ENCODE measurements at places on chromosomes 1 and 21.

DNA sequence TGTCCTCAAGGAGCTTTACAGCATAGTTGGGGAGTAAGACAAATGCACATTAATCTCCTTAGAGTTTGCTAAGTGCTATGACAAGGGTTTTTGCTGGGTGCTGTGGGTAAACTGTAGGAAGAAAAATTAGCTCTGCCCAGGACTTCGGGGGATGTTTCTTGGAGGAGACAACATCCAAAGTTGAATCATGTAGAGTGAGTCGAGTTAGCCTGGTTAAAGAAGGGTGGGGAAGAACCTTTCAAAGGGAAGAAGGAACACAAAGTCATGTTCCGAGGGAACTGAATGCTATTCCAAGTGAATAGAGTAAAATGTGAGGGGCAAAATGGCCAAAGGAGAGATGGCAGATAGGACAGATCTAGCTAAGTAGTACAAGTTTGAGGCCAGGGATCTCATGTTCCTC, 17.1 kb downstream of the SPRTN start:
- DNase-seq, result no peak

DNA sequence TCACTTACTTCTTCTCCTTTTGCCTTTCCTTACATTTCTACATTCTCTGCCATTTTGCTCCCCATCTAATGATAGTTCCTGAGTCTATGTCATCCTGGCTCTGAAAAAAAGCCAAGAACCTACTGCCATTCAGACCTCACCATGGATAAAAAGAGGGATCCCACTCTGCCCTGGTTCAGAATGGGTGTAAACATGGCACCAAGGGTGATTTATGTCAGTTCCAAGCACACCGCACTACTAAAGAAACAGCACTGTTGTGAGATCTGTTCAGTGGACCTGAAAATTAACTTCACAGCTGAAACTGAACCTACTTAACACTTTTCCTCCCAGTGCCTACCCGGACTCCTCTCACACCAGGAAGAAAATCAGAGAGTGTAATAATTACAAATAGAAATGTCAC, 72.3 kb upstream of the NTPCR start:
- no peak for DNase-seq

DNA sequence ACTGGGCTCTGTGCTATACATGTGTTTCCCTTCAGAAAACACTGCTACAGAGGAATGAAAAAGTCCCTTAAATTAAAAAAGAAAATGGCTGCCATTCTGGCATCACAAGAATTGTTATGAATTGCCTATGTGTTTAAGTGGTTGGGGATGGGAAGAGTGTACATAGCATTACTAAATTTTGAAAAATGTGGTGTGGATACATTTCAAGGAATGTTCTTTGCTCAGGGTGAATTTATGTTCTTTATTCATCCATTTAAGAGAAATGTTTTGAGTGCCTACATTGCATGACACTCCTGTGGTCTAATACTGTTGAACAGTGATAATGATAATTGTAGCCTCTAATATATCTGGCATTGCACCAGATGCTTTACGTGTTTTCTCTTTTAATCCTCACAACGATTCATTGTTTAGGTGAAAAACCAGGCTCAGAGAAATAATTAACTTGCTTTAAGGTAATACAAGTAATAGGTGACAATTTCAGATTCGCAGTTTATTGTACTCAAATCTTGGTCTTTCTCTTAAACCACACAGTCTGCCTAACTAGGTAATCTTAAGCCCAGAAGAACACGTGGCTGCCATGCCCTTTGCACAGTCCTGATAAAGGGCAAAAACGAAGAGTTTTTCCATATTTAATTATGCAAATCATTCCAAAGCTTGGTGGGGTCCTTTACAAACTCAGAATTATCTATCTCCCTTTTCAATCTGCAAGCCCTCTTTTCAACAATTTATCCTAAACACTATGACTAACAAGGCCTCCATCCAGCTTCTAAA, 31.5 kb downstream of the DPT start:
- DNase-seq, result no peak

DNA sequence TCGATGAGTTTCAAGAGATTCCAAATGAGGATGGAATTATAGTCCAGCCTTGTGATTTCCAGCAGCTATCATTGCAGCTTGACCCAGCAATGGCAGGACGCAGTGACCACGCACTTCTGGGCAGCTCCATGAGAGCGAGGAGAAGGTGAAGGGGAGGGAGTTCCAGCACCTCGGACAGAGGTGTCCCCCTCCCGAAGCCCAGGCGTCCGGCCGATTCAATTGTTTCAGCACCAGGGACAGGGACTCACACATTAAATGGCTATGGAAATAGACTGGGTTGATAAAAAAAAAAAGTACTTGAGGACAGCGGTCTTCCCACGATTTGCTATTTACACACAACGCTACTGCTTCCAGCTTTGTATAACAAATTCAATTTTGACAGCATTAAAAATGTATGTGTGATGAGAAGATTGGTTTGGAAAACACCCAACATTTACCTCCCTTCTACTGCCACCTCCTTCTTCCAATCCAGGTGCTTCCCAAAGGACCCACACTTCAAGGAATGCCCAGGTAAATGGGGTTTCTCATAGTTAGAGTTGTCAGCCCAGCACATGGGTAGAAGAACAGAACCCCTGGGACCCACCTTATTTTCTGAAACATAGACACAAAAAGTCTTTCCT, 71.8 kb downstream of the DISP3 start:
- no peak for DNase-seq

DNA sequence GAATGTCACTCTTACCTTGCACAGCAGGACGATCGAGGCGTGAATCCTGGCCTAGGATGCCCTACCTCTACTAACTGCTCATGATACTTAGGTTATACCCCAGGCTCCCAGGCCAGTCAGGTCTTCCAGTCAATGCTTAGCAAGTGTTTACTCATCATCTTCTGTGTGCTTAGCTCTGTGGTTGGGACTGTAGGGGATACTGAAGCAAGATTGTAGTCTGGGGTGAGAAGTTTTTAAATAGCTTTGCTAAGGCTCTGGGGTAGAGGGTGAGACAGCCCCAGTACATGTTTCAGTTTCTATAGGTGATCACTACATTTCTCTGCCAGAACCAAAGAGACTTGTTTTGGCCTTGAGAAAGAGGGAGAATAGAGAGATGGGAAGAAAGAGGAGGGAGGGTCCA, 250.8 kb upstream of the KIAA0040 start:
- no peak for DNase-seq

- DNase-seq, result no peak
These were observed 2.9 kb upstream of the PSEN2 start for GRCh38 chr1:226867461-226868054.

DNA sequence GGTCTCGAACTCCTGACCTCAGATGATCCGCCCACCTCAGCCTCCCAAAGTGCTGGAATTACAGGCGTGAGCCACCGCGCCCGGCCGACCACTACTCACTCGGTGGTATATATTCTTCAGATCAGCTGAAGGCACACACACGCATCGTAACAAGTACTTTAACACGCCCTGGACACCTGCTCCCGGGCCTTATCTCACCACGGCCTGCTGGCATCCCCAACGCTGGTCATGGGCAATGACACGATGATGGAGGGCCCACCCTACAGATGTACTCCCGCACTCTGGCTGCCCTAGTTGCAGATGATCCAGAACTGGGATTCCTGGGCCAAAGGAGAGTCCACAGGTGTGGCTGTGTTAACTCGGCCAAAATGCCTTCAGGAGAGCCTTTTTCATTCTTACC, 11.6 kb downstream of the UBE2J2 start:
- no peak for DNase-seq

DNA sequence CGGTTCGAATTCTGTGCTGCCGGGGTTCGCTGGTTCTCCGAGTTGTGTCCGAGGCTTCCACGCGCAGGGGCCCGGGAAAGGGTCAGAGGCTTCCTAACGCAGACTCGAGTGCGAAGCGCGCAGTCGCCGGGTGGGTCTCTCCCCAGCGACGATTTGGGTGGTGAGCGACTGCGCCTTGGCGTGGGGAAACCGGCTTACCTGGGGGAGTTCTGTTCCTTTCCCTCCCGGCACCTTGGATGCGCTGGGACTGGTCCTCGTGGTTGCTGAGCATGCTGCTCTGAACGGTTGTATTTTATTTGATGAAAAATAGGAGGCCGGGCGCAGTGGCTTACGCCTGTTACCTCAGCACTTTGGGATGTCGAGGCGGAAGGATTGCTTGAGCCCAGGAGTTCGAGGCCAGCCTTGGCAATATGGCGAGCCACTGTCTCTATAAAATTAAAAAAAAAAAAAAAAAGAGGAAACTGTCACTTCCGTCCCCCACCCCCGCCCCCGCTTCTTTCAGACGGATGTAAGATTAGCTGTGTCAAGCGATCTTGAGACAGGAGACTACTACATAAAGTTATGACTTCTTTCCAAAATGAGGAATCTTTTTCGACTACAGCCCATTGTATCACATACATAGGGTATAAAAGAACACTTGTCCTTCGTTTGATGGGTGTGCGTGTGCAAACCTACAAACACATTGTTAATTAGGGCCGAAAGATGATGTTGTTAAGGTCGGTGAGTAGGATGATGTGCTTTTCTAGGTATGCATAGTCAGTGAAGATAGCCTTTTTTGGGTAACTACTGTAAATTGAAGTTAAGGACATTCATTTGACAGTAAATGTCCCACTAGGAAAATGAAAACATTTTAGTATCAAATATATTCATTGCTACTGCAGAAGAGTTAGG, at the start of gene CCDC18:
TSS of gene CCDC18 (plus strand) at position 2 of the 891 bp plus-strand sequence. CDS start 2,638 bp downstream, outside the sequence.
- DNase-seq, result no peak

DNA sequence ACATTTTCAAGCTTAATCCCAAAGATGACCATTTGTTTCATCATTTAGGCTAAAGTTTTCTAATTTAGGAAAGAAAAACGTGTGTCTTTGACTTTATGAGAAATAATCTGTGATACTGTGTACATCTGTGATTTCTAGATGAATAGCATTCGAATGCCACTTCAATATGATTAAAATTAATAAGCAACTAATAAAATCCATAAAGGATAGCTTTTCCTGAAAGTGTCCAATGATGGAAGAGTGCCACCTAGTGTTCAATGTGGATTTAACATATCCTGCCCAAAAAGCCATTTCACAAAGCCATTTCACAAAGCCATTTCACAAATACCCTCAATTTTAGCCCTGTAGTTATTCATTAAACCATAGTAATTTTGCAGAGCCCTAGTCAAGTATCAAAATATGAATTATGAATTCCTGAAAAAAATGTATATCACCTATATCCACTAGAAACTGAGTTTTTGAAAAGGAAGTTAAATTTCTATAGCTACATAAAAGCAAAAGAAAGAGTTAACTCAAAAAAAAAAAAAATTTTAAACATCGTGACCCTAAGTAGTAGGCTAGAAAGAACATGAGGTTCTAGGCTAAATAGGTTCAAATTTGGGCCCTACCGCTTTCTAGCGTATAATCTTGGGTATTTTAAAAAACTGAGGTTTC, 19.1 kb downstream of the NME7 start:
- no peak for DNase-seq

GRCh38 chr1:22121421-22121911, 21.4 kb downstream of the WNT4 start:
- DNase-seq, result no peak

Data from WERI-Rb-1 (cell line).